ENCODE measurements at places on chromosomes 13 and 19. TPM values are rescaled to one million over a fixed set of nuclear protein-coding genes. Genes with fewer than 3 reads are reported as not detected.

The GGACT gene
- total RNA-seq: 0.77 TPM

The PSPN gene
- 2.4 TPM for total RNA-seq

DNA sequence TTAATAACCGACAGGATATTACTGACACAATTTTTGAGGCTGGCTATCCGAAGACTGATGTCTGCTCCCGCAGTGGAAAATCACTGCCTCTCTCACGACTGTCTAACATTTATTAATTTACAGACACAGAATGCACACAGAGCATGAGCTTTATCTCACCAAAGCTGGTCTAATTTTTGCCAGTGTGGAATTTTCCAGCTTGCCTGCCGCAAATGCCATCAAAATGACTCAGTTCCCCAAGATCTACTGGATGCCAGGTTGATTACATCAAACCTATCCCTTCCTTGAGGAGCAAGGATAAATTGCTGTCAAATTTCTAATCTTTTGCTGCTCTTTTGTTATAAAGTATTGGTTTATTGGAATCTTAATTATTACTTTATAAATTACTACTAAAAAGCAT is 1775.1 kb upstream of the PCDH20 start:
- DNase-seq: peak; percentile 38

DNA sequence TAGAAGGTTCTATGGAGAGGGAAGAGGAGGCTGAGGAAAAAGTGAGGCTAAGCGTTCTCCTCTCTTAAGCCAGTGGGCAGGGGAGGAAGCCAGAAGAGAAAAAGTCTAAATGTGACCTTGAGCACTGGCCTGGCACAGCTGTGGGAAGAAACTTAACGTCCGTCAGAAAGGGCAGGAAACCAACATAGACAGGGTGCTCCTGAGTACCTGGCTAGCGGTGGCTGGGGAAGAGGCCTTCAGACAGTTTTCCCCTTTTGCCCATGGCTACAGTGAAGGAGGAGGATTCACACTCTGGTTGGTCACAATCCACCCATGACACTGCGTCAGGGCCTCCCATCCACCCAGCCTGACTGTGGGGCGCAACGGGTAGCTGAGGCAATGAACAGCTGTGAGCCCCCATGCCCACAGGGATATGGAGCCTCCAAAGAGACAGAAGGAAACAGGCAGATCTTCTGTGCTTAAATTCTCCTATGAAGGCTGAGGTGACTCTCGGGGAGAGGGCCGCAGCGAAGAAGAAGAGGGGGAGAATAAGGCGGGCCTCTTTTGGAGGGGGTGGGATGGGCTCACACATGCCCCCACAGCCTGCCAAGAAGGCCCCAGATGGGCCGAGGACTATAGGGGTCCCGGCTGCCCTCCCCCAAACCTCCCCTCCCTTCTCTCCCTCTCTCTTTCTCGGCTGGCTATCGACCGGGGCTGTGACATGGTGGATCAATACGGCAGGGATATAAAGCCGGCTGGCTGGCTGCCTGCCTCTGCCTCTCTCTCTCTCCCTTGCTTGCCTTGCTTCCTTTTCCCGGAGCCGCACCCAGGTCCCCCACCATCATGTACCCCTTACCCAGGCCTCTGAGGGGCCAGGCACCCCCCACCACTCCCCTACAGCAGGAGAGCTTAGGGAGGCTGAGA is 19.8 kb upstream of the POU2F2 start:
- no peak for DNase-seq

DNA sequence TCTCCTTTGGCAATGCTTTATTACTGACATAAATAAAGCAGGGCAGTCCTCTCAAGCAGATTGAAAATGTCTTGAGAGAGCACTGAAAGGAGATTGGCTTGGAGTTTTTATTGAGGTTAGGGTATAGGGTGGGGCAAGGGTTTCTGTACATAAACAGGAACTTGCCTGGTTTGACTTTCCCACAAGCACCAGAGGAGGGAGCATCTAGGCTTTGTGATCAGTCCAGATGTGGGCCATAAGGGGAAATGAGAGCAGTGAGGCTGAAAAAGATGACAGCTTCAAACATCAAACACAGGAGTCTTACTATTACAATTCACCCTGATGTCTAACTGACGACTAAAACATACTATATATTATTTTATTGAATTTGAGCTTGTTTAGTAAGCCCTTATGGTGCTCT is 260.9 kb downstream of the MTUS2 start:
- no peak for DNase-seq

- no peak for DNase-seq
Measured at GRCh38 chr13:24625331-24625731, 54.9 kb upstream of the ATP12A start.
